ENCODE measurements at places on chromosomes 6 and 20.
A peak's percentile ranks its signal among the peaks of the same experiment; 100 is the strongest.

- no peak for DNase-seq
These were observed 14.6 kb upstream of the DEFB123 start for GRCh38 chr20:31425797-31426196.

DNA sequence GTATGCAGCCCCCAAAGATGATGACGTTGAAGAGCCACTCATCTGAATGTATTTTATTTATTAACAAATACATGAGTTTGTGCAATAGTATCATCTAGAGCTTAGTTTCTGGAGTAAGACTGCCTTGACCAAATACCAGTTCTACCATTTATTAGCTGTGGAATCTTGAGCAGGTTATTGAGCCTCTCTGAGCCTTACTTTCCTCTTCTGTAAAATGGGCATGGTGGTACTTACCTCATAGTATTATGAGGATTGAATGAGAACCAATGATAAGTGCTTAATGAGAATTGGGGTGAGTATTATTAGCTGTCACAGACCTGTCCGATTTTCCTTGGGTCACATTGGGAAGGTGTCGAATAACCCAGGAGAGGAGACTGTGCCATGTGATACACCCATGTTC is 164.2 kb upstream of the RNF24 start:
- DNase-seq = no peak

DNA sequence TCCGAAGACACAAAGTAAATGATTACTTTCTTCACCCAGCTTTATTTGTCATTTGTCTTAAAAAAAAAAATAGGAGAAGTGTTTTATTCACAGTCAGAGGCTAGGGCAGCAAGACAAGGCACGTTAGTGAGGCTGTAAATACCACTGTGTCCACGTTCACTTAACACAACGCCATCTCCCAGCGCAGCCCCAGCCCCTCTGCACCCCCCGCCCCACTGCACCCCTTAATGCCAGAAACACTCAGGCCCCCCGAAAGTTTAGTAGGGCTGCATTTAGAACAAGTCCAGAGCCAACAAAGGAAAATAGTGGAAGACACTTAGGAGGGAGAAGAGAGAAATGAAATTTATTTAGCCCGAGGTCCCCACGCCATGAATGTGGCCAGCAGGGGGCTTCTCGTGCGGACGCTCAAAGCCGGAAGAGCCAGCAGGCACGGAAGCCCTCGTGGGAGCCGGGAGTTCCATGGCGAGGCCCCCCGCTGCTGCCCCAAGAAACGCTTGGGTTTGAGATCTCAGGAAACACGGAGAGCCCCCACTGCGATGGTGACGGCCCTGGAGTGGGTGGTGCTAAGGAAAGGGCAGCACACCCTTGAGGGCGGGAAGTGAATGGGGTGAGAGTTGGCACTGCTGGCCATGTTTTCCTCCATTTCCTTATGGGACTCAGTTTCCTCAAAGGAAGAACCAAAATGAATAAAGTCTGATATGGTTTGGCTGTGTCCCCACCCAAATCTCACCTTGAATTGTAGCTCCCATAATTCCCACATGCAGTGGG is 50.2 kb downstream of the IYD start:
- peak; percentile 61 for DNase-seq

- no peak for DNase-seq
These were observed 22.6 kb downstream of the DYNLT1 start for GRCh38 chr6:158621694-158622544.

DNA sequence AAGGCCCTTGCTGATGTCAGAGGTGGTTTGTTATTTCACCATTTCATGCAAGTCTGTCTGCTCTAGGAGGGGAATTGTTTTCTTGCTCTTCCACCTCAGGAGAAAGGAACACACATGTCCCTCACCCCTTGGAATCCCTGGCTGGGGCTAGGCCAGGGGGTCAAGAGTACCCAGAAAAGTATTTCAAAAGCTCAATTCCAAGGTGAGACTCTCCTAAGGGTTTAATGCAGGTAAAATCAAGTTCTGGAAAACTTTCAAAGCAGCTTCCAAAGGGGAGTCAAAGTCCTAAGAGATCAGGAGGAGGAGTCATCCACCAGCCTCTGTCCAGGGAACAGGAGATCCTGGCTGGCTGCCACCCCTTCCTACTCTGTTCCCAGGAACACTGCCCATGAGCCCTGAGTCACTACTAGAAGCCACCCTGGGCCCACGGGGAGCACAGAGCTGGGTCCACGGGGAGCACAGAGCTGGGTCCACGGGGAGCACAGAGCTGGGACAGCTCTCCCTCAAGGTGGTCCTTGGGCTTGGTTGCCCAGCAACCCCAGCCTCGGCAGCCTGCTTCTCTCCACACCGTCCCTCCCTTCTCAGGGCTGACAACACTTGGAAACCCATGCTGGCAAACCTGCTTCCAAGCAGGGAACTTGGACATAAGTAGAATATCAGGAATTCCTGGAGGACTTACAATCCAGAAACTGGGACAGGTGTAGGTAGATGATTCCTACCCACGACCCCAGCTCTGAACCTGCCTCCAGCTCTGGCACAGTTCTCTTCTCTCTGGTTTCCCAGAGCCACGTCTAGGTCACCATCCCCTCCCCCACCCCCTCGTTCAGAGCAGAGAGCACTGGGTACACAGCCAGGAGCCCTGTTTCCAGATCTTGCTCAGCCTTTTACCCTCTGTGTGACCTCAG is 35.3 kb upstream of the CDKN1A start:
- DNase-seq = no peak

- DNase-seq = no peak
These were observed 29.3 kb upstream of the ARMH2 start for GRCh38 chr6:24827970-24828369.

DNA sequence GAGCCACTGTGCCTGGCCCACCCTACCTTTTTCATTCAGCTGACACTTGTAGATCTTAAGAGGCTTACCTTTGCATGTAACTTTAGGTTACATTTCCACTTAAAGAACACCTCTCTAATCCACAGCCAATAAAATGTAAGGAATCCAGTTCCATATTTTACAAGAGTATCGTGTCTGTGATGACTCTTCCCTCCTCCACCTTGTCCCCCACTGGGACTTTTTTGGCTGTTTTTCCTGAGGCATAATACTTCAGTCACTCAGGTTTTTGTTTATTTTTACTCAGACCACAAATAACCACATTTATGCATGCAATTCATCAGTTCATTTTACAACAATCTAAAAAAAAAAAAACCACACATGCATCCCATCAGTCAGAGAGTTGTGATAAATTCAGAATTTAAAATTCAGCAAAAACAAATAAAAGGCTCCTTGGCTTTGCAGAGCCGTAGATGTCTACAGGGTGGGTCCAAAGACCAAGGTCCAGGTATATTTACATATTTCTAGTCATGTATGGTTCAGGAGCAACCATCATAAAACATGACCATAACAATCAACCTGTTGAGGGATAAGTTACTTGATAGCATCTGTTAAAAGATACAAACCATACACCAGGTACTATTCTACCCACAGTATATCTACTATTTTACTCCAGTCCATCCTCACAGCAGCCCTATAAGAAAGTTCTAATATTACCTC is 9.9 kb downstream of the ATXN1 start:
- DNase-seq = no peak

GRCh38 chr6:6704103-6705060 is 115.9 kb downstream of the LY86 start:
- no peak for DNase-seq

DNA sequence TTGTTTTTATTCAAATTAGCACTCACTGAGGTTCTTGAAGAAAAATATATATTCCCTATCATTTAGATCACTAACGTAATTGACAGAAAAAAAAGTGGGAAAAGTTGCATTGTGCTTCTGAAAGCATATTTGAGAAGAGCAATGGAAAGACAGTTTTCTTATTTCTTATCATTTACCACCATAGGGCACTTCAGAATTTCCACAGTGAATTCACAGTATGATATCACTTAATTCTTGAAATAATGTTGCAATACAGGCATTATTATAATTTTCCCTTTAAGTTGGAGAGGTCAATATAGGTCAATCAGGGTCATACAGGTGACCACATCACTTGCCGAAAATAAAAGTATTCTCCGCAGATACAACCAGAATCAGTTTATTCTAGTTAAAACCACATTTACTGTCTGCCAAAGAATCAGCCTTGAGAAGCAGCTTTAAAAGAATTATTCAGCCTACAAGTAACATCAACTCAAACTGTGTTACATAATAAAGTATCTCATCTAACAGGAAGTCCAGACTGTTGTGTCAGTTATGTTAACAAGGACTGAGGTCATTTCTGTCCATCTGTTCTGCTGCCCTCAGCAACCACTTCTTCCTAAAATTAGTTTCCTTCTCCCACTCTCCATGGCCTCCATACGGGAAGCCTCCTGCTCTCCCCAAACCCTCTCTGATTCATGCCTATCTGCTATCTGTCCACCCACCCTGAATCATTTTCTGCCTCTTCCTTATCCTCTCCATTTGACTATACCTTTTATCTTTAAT is 121.2 kb downstream of the SIM1 start:
- no peak for DNase-seq

DNA sequence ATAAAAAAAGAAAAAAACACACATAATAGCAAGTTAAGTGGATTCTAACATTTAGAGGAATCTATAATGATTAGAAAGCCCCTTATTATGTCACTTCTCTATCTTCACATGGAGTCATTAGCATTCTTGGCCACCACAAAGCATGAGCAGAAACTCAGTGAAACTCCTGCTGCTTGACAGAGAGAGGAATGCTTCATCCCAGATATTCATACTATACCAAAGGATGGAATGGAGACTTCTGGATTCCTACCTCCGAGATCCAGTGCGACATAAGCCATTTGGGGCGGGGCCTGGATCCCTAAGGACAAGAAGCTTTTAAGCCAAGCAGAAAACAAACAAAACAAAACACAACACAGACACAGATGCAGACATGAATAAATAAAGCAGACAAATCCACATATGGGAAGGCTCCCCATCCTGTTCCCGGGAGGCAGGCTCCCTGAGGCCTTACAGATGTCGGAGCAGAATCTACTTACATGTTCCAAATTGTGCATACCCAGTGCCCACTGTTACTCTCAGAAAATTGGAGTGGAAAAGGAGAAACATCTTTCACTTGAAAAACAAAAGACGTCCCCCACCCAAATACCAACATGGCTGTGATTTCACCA is 727.3 kb downstream of the MAFB start:
- DNase-seq = no peak

- no peak for DNase-seq
These were observed 127.1 kb downstream of the OPRM1 start for GRCh38 chr6:154166140-154166539.

DNA sequence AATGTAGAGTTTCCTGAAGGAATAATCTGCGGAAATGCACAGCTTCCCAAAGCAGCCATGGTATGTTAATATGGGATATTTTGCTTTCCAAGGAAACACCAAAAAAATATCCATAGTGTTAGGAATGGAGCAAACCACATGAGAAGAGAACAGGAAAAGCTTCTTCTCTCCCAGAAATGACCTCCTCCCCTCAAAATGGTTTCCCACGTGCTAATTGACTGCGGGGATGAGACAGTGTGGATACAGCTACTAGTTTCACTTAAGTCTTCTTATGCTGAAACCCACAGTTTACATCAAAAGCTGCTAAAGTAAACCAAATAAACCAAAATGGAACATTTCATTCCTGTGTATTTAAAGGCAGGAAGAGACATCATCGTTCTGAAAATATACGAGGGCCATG is 69.4 kb downstream of the FYN start:
- no peak for DNase-seq

GRCh38 chr6:136703331-136703865 is 88.9 kb downstream of the MAP3K5 start:
- DNase-seq = no peak

DNA sequence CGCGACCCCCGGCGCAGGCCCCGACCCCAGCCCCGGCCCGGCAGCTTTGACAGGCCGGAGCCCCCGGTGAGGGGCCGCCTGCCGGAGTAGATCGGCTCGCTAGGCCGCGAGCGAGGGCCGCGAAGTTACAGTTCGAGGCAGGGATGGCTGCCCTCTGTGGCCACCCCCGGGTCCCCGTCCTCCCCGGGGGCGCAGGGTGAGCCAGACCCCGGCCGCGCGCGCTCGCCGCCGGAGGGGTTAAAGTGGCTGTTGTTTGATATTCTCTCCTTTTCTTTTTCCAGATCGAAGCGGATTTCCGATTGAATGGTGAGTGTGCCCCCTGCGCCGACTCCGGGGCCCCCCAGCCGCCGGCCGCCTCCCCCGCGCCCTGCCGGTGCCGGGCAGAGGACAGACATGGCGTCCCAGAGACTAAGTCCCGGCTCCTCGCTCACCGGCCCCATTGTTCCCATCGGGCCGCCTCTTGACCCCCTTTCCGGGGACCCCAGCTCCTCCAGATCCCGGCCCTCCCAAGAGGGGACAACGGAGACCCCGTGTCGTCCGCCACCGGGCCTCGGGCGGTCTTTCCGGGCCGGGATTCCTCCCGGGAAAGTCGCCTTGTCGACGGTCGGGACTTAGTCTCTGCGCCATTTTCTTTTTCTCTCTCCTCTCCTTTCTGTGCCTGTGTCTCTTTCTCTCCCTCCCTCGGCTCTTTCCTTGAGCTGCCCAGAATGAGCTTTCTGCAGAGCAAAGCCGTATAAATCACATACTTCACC is 704 bp downstream of the TOP1 start:
- no peak for DNase-seq
